ENCODE measurements at places on chromosomes 1 and 21. TPM values are rescaled to one million over a fixed set of nuclear protein-coding genes. Genes with fewer than 3 reads are reported as not detected.

The DIPK1A gene
- 25.9 TPM for total RNA-seq

The RXFP4 gene
- total RNA-seq: not detected

The MIA3 gene
- 69.4 TPM for total RNA-seq

The SYNC gene
- total RNA-seq: 27.1 TPM

The SPRR2E gene
- total RNA-seq: not detected

The MAP10 gene
- total RNA-seq: 1.1 TPM

The SUCO gene
- total RNA-seq: 22.1 TPM

The CSMD2 gene
- total RNA-seq: 1.3 TPM

The BTG3 gene
- 29.1 TPM for total RNA-seq

The PDC gene
- total RNA-seq: not detected

The CD160 gene
- total RNA-seq: not detected

The FCGR3A gene
- 117 TPM for total RNA-seq

The CYP4A22 gene
- total RNA-seq: 0.42 TPM

The CNR2 gene
- total RNA-seq: not detected

The RIPK4 gene
- not detected for total RNA-seq

The RNU1-1 gene
- 6,165 TPM for total RNA-seq

The PRAMEF26 gene
- not detected for total RNA-seq

The ZFP69B gene
- 1.3 TPM for total RNA-seq

The RGS16 gene
- 25.0 TPM for total RNA-seq

The BEND5 gene
- 1.5 TPM for total RNA-seq

The C8A gene
- total RNA-seq: not detected

Data from mesenteric fat pad (tissue), 1 donor.